ENCODE measurements at places on chromosomes 12 and 14.
A peak's percentile ranks its signal among the peaks of the same experiment; 100 is the strongest.

GRCh38 chr14:63180011-63180410 lies 24.2 kb upstream of the RHOJ start:
- DNase-seq = no peak

DNA sequence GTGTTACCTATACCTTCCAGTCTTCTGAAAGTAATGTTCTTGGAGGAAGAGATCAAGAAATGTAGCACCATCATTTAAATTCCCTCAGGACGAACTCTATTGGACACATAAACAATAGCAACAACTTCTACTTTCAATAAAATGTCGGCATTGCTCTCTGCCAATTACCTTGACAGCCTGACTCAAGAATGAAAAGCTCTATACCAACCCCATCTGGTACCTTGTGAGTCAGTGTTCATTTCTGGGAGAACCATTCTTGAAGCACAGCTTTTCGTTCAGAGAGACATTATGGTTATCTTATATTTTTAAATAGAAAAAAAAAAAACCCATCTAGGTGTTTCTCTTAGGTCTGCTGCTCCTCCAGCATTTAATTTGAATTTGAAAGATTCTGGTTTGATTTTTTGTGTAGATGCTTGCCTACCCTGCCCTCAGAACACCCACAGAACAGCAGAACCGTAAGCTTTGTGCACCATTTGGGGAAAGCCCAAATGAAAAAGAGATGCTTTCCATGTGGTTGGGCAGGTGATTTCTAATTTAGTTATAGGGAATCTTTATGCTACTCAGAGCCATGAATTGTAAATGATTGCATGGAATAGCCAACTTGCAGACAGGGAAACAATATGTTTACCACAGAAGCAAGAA lies 156.0 kb downstream of the SAMD4A start:
- no peak for DNase-seq

DNA sequence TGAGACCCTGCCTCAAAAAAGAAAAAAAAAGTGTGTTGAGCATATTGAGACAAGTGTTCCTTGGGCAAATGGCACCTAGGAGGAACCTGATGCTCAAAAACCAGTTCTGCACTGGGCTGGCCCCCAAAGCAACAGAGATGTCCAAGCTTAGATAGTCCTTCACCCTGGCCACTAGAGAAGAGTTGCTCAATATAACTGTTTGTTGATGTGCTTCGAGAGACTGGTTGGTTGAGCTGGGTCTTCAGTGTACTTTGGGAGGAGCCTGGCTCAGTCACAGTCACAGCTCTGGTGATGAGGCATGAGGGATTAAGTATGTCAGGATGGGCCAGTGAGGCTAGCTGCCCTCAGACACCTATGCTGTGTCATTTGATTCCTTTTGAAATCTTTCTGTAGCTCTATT lies 38.0 kb downstream of the SLC2A14 start:
- DNase-seq = no peak

- DNase-seq = no peak
Measured at GRCh38 chr14:100549834-100550625, 37.2 kb downstream of the BEGAIN start.

- no peak for DNase-seq
Measured at GRCh38 chr14:41073544-41073943, 533.1 kb upstream of the LRFN5 start.

GRCh38 chr14:34623506-34623905 lies 6.4 kb downstream of the SNX6 start:
- DNase-seq = no peak

- DNase-seq = peak; percentile 3
Measured at GRCh38 chr12:94460616-94460959, 921 bp upstream of the CEP83 start.

GRCh38 chr14:71693381-71693780 lies 238.8 kb upstream of the RGS6 start:
- peak; percentile 79 for DNase-seq

DNA sequence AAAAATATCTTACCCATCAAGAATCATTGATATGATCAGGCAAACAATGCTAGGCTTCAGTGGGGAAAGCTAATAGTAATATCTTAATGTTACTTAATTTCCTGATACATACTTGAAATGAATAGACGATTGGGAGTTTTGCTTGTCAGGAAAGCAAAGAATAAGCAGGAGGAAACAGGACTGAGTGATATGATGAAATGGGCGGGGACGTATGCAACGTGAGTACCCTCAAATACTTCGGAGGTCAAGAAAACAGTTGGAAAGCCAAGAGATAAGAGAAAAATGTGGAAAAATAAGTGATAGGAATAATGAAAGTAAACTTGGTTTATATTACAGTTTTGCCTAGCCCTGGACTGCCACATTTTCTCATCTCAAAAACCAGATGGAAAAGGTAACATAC lies 49.2 kb downstream of the METTL25 start:
- DNase-seq = no peak

GRCh38 chr14:79965896-79966295 lies 245.4 kb downstream of the DIO2 start:
- DNase-seq = no peak

DNA sequence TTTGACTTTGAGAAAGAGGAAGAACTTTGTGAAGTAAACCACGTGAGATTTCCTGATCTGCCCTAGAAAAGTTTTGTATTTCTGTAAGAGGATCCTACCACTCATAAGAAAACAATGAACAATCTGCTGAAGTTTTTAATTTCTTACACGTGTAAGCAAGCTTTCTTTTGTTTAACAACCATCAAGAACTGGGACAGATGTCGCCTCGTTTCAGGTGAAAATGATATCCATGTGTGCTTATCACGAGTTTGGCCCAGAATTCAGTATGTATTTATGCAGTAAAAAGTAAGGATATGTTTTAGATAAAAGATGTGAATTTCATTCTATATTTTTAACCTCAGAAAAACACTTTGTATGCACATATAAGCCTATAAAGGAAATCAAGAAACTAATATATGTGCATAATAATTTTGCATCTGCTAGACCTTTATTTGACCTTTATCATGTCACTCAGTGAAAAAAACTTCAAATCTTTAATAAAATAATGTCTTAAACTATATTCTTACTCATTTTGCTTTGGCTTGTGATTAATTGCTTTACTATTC lies 56.9 kb upstream of the DHRS4 start:
- DNase-seq = no peak

DNA sequence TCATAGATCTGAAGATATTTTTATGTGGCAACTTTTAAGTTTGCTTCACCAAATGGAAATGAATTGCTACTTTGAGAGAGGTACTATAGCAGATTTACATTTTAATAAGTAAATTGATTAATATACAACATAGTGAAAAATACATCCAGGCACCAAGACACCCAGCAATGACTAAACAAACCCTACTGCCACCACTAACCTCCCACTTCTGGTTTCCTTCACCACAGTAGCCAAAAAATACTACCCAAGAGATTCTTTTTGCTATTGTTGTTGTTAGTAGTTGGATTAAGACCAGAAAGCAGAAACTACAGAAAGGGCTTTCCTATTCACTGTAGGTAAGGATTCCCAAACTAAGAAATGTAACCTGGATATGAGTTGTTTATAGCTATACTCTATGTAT lies 54.1 kb downstream of the COCH start:
- DNase-seq = no peak

DNA sequence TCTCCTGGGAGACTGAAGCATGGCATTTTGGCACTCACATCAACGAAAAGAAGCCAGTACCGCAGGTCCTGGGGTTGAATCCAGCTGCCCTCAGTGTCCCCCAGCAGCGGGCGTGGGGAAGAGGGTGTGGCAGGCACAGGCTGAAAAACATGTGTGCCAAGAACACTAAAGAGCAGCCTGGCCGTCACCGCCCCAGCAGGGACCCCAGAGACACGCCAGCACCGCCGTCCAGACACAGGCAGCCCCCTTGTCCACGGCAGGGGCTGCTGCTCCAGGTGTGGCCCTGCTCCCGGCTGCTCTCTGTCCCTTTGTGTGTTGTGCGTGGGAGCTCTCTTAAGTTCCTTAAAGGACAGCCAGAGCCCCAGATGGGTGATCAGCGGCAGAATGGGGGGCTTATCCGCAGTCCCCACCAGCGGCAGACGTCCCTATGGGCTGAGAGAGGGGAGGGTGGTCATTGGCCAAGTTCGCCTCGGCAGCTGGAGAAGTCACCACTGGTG lies 556 bp downstream of the PHETA1 start:
- DNase-seq = no peak

DNA sequence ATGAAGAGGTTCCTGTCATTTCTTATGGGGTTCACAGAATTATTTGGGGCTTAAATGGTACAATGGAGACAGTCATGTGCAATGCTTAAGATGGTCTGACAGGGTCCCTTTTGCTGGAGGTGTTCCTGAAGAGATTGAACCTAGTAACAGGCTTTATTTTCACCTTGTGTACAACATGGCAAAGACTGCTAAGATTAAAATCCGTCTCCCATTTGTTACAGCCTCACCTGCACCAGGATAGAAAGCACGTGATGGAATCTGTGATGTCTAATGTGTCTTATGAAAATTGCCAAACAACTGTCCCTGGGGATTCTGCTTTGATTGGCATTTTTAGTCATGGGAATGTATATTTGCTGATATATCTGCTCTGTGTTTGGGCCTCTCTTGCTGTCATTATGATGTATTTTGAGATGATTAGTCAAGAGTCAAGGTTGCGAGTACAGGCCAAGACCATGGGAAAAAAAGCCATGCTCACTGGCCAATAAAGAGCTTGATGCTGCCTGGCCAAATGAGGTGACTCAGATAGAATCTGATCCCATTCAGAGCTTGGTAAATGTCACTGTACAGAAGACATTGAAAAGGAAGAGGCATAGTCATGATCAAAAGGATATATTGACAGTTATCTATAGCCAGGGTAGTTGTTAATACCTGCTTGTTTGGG lies 96.1 kb downstream of the FLRT2 start:
- no peak for DNase-seq

- DNase-seq = no peak
Measured at GRCh38 chr14:100376751-100377171, 53.6 kb downstream of the SLC25A47 start.

- no peak for DNase-seq
Measured at GRCh38 chr12:94266796-94267536, 118.6 kb downstream of the PLXNC1 start.

GRCh38 chr14:93729993-93730392 lies 58.3 kb downstream of the PRIMA1 start:
- DNase-seq = no peak

DNA sequence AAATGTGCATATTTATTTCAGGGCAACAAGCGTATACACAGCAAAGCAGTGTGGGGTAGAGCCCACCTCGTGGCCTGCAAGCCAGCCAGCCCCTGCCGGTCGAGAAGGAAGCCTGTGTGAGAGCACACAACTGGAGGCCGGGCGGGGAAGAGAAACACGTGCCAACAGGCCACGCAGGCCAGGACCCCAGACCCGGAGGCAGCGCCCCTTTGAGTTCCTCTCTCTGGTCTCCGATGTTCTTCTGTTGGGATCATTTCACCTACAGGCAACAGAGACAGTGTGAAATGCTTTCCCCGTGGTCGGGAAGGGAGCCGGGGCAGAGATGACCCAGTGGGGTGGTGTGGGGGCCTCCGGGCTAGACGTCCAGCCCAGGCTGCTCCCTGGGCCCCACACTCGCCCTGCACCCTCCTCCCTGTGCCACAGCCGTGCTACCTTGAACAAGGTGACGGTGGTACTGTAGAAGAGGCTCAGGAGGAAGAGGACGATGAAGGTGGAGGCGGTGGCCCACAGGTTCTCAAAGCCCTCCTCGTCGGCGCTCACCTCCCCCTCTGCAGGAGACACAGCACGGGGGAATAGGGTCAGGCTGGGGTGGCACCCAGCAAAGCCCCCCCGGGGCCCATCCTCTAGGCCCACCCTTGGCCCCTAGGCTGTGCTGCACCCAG lies 325.5 kb downstream of the TMEM121 start:
- no peak for DNase-seq

DNA sequence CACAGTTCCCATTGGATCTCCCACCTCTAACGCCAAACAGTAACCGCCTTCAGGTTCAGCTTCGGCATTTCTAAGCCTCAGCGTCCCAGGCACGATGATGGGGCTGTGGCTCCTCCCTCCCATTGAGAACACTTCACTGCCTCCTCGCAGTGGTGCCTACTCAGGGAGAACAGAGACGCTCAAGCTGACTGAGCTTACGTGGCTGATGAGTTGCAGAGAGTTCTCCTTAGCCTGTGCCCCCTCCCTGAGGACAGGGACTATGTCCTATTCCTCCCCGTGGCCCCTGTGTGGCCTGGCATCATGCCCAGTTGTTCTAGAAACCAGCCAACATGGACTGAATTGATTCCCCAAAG lies 87.0 kb downstream of the ITPK1 start:
- DNase-seq = no peak

DNA sequence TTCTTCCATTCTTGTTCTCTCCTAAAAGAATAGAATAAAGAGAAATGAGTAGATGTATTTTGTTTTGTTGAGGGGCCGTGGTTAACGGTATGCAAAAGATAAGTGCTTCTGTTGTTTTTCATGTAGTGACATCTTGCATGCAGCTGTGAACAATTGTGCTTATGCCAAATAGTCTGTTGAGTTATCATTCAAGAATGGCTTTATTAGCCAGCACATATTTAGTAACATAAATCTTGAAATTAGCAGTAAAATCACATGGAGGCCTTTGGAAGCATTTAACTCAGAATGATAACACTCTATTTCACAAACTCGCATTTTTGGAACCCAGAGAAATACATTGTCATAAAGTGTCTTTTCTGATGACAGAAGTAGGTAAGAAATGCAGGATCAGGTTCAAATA lies 1772.0 kb upstream of the FLRT2 start:
- DNase-seq = no peak

- no peak for DNase-seq
Measured at GRCh38 chr14:104505085-104506074, 74.2 kb upstream of the C14orf180 start.

DNA sequence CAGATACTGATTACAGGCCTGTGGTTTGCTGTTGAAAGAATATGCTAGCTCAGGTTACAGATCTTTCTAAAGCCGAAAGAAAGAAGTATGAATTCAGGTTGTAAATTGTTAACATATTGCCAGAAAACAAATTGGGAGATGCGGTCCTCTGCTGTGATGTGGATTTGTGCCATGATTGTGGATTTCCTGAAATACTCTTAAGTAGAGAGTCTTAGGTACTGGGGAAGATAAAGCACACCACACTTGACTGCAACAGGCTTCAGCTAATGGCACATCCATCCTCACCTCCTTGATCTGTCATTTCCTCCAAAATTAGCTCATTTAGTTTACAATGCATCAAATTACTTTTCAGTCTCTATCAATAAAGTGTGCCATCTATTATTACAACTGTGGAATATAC lies 279.2 kb downstream of the SYT1 start:
- no peak for DNase-seq
